ENCODE measurements at places on chromosomes 1 and 21.

- DNase-seq, result no peak
These were observed 122.3 kb downstream of the SYT2 start for GRCh38 chr1:202587859-202588485.

DNA sequence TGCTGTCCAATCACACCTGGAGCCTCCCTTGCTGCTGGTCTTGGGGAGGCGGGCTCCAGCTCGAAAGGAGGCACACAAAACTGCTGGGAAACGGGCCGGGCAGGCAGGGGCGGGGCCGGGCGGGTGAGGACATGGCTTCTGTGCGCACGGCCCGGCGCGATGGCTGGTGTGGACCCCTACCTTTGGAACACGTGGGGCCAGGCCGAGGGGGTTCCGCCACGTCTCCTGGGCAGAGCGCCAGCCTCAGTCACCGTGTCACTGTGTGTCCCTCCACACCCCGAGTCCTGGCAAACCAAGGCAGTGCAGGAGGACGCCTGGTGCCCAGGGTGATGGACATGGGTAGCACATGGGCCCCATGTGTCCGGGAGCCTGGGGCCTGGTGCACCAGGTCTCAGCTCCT is 42.0 kb upstream of the ADARB1 start:
- no peak for DNase-seq

DNA sequence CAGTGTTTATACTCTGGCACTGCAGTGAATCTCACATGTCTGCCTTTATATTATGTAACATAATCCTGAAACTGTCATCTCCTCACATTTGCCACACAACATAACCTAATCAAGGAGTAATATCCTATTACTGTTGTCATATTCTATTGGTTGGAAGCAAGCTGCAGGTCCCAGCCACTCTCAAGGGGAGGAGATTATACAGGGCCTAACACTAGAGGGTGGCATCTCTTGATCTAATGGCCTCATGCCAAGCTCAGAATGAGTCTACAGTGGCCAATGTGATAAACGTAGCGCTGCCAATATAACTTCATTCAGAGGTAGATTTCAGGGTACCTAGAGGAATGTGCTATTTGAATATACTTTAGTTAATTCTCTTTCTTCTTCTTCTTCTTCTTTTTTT is 166.8 kb downstream of the BACH1 start:
- no peak for DNase-seq

- DNase-seq, result no peak
These were observed 5.6 kb upstream of the DDOST start for GRCh38 chr1:20666804-20667203.

- DNase-seq, result no peak
These were observed 94.8 kb upstream of the SGIP1 start for GRCh38 chr1:66439031-66439740.

GRCh38 chr1:64984737-64985136 is 18.4 kb upstream of the JAK1 start:
- no peak for DNase-seq

DNA sequence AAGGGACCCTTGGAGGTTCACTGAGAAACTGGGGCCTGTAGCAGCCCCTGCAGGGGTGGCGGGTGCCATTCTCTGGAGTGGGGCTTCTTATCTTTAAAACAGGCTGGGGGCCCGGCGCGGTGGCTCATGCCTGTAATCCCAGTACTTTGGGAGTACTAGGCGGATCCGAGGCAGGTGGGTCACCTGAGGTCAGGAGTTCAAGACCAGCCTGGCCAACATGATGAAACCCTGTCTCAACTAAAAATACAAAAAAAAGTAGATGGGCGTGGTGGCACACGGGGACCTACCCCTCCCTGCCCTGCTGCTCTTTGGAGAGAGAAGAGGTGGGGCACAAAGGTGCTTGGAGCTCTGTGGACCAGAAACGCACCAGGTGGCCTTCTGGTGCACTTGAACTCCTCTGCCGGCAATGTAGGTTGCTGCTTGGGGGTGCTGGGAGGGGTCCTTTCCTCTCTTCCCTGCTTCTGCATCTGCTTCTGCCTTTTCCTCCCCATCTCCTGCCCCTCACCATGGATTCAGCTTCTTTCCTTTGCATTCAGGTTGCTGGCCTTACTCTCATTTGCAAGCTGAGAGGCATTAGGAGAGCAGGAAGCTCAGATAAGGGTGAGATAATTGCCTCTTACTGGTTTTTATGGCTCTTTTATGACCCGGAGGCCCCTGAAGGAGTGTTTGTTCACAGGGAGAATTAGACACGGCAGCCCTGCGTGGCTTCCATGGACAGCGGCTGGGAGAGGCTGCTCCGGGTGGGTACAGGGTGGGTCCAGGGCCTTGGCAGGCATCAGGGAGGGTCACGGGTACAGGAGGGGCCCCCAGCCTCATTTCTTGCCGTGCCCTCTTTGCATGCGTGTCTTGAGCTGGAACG is 57.4 kb downstream of the ARHGEF10L start:
- no peak for DNase-seq

DNA sequence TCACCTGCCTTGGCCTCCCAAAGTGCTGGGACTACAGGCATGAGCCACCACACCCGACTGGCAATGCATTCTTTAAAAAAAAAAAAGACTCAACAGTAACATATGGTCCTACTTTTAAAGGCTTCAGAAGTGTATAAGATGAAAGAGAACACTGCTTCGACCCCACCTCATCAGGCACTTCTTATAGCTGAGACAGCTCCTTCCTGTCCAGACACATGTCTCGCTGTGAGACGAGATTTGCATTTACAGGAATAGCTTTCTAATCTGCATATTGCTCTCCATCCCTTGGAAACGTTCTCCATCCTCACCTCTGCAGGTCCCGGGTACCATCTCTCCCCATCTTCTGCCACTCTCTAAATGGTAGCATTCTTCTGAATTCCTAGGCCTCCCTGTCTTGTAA is 6.7 kb downstream of the AZIN2 start:
- DNase-seq, result no peak

- DNase-seq, result no peak
These were observed 198.1 kb upstream of the NCAM2 start for GRCh38 chr21:20800106-20800505.

- DNase-seq, result no peak
These were observed 24.6 kb upstream of the PCBP3 start for GRCh38 chr21:45618846-45619485.

Data from renal cortex interstitium (tissue), 15 donors.